Breast epithelium (tissue), 4 donors: ENCODE measurements at places on chromosomes 4 and X.

DNA sequence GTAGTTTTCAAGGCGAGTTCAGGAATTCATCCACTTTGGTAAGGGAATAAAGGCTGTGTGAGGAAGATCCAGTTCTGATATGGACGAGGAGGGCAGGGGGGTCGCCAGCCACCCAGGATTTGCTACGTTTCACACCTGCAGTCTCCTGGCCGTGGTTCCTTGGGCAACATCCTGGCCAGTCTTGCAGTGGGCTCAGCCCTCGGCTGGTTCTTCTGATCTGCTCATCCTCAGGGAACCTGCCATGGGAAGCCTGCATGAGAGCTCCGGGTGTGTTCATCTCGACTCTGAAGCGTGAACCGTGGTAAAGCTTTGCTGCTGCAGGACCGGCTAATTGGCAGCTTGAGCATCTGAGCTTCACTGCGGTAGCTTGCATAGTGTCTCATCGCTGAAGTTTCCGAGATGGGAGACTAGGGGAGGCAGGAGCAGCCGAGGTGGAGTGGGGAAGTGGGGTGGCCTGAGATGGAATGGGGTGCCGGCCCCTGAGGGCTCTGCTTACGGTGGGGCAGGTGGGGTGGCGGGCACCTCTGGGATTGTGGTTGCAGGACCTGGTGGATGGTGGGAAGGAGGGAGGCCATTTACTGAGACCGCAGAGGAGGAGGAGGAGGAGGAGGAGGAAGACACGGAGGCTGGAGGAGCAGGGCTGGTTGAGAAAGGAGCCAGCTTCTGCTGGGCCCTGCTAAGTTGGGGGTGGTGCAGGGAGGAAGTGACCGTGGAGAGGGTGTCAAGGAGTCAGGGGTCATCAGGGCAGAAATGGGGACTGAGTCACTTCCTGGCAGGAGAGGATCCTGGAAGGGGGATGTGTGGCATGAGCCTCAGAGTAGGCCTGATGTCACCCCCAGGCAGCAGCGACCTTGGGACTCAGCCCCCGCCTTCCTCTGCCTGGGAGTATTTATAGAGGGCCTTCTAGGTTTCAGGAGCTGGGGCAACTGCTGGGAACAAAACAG lies 213.1 kb upstream of the PSAPL1 start:
- H3K4me1 ChIP-seq = no peaks in the 10 kb centered on the region
- no peak for DNase-seq
- no peaks in the 10 kb centered on the region for H3K27me3 ChIP-seq

- H3K27ac ChIP-seq = no peak overlapping the region
- no peak overlapping the region for H3K4me3 ChIP-seq
- H3K27me3 ChIP-seq = peaks cover 13% of the 10 kb centered on the region
- H3K36me3 ChIP-seq = no peaks in the 10 kb centered on the region
- no peaks in the 10 kb centered on the region for H3K4me1 ChIP-seq
- DNase-seq = no peak
These were observed 60.5 kb upstream of the ADGRG2 start for GRCh38 chrX:19182785-19183184.

DNA sequence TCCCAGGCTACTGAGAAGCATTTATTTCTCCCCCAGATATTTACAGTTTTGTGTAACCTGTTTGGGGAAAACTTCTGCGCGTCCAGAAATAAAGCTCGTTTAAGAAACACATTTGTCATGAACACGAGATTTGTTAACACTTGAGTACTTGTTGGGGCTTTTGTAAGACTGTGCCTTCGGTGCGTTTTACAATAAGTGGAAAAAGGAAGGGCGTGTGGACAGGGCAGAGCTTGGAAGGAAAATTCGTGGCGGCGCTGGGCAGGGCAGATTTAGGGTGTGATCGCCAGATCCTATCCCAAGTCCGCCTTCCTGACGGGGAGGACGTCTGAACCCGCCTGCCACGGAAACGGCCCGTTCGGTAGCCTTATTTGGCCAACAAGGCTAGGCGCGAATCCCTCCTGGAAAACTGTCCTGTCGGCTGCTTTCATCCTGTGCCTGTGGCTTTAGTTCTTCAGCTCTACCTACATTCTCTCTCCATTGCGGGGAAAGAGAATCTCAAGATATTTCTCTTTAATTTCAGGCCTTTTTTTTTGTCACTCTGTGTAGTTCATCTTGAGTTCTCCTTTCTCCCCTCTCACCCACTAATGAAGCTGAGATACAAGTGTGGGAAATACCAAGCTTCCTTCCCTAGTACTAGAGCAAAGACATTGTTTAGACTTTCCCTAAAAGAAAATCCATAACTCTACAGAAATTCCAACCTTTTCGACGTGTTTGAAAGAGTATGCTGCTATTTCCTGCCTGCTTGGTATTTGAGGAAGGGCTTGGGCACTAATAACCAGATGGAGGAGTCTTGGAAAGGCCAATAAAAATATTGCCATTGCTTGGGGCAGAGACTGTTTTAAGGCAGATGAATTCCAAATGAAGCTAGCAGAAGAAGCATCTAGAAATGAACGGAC lies 982 bp downstream of the PDLIM5 start:
- no peaks in the 10 kb centered on the region for H3K36me3 ChIP-seq
- no peaks in the 10 kb centered on the region for H3K4me1 ChIP-seq
- peak overlapping the region; percentile 76 for H3K4me3 ChIP-seq
- peak overlapping the region; percentile 94 for H3K27ac ChIP-seq

- no peak overlapping the region for H3K27ac ChIP-seq
- H3K27me3 ChIP-seq = no peaks in the 10 kb centered on the region
- H3K4me3 ChIP-seq = no peak overlapping the region
- H3K4me1 ChIP-seq = no peaks in the 10 kb centered on the region
These were observed 94.9 kb downstream of the NXF2 start for GRCh38 chrX:102341867-102342266.

DNA sequence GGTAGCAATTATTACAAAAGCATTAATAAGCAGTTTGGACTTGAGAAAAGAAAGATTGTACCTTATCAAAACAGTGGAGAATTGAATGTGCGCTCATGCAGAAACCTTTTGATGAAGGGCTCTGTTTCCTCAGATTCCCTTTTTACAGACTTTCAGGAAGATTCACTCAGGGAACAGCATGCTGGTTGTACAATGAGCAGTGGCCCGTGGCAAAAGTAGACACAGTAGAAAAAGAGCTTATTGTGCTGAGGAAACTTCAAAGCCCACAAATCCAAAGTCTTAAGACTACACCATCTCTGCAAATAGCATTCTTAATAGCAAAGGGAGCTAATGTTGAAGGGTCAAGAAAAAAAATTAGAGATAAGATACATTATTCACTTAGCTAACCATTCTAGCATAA lies 858.9 kb downstream of the PDHA2 start:
- H3K4me1 ChIP-seq = no peaks in the 10 kb centered on the region
- no peak for DNase-seq
- no peak overlapping the region for H3K4me3 ChIP-seq
- H3K27ac ChIP-seq = no peak overlapping the region

DNA sequence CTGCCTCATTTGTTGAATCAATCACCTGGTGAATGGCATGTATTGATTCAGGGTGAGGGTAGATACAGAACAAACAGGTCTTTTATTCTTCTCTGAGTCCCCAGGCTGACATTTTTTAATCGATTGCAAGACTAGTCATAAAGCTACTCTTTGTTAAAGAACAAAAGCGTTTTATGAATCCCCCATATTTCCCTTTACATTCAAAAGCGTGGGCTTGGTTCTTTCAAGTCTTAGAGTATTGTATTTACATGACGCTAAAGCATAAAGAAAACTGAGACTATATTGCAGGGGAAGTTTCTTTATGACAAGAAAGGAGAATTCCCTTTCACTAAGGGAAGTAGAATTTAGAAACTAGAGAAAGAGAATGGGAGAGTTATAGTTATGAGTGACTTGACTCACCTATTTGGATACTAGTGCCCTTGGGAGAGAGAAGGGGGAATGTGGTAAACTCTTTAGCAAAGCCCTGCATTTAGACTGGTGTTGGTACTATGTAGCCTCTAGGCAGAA lies 69.3 kb upstream of the PDE5A start:
- H3K4me1 ChIP-seq = no peaks in the 10 kb centered on the region
- H3K36me3 ChIP-seq = no peaks in the 10 kb centered on the region
- no peak overlapping the region for H3K4me3 ChIP-seq

- DNase-seq = no peak
- H3K27me3 ChIP-seq = no peaks in the 10 kb centered on the region
- no peak overlapping the region for H3K27ac ChIP-seq
These were observed 18.7 kb downstream of the MGST2 start for GRCh38 chr4:139684351-139684750.

DNA sequence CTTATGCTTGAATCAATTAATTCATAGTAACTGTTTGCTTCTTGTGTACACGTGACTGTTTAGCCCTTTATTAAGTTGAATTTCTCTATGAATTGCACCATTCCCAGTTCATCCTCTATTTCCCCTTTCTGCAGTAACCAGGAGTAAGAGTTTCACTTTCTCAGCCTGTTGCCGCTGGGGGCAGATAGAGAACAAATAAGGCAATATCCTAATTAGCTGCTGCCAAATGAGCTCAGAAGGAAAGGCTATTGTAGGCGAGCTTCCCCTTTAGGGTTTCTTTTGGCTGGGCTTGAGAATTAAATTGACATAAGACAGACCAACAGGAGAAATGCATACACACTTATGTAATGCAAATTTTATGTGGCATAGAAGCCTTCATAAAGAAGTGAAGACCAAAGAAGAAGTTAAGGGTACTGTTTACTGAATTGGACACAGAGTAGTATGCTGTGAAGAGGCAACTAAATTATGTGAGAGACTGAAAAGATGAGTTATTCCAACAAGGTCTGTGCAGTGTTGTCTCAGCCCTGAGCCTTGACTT lies 1594.7 kb downstream of the TECRL start:
- H3K4me3 ChIP-seq = no peak overlapping the region
- H3K27me3 ChIP-seq = no peaks in the 10 kb centered on the region
- no peak for DNase-seq

GRCh38 chr4:139167774-139168444 lies 9.1 kb downstream of the ELF2 start:
- H3K27me3 ChIP-seq = no peaks in the 10 kb centered on the region
- H3K4me3 ChIP-seq = no peak overlapping the region
- no peak overlapping the region for H3K27ac ChIP-seq
- no peaks in the 10 kb centered on the region for H3K4me1 ChIP-seq
- DNase-seq = no peak

GRCh38 chrX:30570505-30570904 lies 7.1 kb downstream of the TASL start:
- no peaks in the 10 kb centered on the region for H3K36me3 ChIP-seq
- H3K27ac ChIP-seq = no peak overlapping the region
- no peak for DNase-seq
- no peaks in the 10 kb centered on the region for H3K4me1 ChIP-seq
- peaks cover 7% of the 10 kb centered on the region for H3K27me3 ChIP-seq
- H3K4me3 ChIP-seq = no peak overlapping the region

- H3K27ac ChIP-seq = no peak overlapping the region
- peak overlapping the region; percentile 64 for H3K4me3 ChIP-seq
- H3K27me3 ChIP-seq = peaks cover 44% of the 10 kb centered on the region
- no peak for DNase-seq
- no peaks in the 10 kb centered on the region for H3K4me1 ChIP-seq
- no peaks in the 10 kb centered on the region for H3K36me3 ChIP-seq
These were observed 600 bp downstream of the RADX start for GRCh38 chrX:106612393-106612763.

GRCh38 chr4:74364652-74365491 lies at the start of gene EREG:
EREG (plus strand) TSS chr4:74365145; CDS start chr4:74365309, 164 bp downstream.
- DNase-seq = no peak
- H3K4me3 ChIP-seq = peak within 1 kb of the TSS; percentile 44
- H3K27me3 ChIP-seq = peaks cover 6% of the 10 kb centered on the region
- H3K4me1 ChIP-seq = no peaks in the 10 kb centered on the region

GRCh38 chr4:151666501-151666900 lies 94.3 kb downstream of the GATB start:
- DNase-seq = no peak
- H3K4me3 ChIP-seq = no peak overlapping the region
- no peaks in the 10 kb centered on the region for H3K4me1 ChIP-seq
- no peaks in the 10 kb centered on the region for H3K36me3 ChIP-seq

DNA sequence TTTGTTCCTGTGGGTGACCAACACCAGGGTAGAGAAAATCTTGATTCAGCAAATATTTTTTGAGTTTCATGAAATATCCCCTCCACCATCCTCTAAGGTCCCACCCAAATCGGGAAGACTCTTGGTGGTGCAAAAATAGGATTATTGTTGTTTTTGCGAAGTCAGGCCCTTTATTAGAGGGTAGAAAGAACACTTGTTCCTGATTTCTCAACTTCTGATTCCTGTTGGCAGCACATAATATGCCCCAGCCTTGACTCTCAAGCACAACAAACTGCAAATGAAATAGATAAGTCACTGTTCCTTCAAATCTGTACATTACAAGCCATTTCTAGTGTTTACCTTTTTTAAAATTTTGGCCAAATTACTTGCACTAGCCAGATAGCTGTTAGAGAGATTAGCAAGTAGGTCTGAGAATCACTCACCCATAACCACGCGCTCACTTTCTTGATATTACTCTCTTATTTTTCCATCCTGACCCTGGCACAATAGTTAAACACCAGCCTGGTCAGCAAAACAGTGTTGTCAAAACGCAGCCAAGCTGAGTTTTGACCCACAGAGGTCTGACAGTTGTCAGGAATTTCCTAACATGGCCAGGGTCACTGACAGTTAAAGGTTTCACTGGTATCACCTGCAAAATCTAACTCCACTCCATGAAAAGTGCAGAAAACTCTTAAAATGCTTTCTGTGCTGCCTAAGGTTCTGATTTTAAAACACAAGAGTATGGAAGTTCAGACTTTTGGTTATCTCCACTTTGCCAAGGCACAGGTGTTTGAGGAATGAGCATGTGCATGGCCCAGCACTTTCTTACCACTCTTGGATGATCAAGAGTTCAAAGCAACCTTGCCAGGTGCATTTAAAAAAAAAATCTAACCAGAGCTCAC lies 69.8 kb downstream of the RBM47 start:
- no peaks in the 10 kb centered on the region for H3K27me3 ChIP-seq
- no peaks in the 10 kb centered on the region for H3K4me1 ChIP-seq
- H3K27ac ChIP-seq = peak overlapping the region; percentile 19
- no peaks in the 10 kb centered on the region for H3K36me3 ChIP-seq

DNA sequence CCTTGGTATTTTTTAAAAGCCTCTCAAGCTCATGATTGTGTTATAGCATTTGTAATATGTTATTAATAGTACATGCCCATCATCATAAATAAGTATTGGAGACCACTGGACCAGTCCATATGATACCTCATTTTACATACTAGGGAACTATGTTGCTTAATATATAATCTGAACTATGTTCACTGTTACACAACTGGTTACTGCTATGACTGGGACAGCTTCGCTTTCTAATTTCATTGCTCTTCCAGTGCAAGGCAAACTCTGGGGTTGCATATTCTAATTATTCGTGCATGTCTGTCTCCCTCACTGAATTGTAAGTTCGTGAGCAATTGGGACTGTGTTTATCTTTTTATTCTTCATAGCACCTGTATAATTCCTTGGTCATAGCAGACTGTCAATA lies 330.5 kb downstream of the RAPGEF2 start:
- H3K27ac ChIP-seq = no peak overlapping the region
- H3K4me1 ChIP-seq = no peaks in the 10 kb centered on the region
- no peaks in the 10 kb centered on the region for H3K27me3 ChIP-seq
- no peak for DNase-seq
- no peak overlapping the region for H3K4me3 ChIP-seq
- no peaks in the 10 kb centered on the region for H3K36me3 ChIP-seq

GRCh38 chr4:109826719-109827118 lies 1.1 kb upstream of the RRH start:
- no peak overlapping the region for H3K4me3 ChIP-seq
- H3K27ac ChIP-seq = no peak overlapping the region
- DNase-seq = no peak
- peaks cover 3% of the 10 kb centered on the region for H3K36me3 ChIP-seq
